ENCODE measurements at places on chromosomes 2 and 18.

- no peak for DNase-seq
Measured at GRCh38 chr18:24396082-24396633, 1.5 kb downstream of the OSBPL1A start.

- no peak for DNase-seq
Measured at GRCh38 chr2:176643646-176644045, 374.4 kb downstream of the MTX2 start.

GRCh38 chr2:58939388-58939787, 698.3 kb upstream of the FANCL start:
- DNase-seq, result no peak

GRCh38 chr2:15808204-15808910, 132.0 kb upstream of the MYCN start:
- DNase-seq, result no peak

GRCh38 chr2:67246791-67247190, 150.3 kb upstream of the ETAA1 start:
- DNase-seq, result no peak
